ENCODE measurements at places on chromosomes 5 and 9.

- DNase-seq = no peak
Measured at GRCh38 chr5:15885156-15885555, 294.4 kb downstream of the MARCHF11 start.

DNA sequence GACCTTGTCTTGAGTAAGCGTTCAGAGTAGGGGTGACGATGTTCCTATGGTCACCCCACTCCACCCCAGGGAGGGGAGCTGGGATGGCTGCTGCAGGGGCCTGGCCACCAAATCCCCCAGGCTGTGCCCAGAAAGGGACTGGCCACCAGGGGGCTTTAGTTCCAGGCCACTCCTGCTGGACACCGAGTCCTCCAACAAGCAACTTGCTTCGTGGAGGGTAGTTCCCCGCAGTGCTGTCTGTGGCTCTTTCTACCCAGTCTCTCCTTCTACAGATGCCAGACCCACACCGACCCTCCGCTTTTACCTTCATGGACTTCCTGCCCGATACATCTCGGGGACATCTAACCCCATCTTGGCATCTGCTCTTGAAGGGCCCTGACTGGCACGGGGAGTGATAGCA, 35.7 kb upstream of the GABRP start:
- DNase-seq = no peak

DNA sequence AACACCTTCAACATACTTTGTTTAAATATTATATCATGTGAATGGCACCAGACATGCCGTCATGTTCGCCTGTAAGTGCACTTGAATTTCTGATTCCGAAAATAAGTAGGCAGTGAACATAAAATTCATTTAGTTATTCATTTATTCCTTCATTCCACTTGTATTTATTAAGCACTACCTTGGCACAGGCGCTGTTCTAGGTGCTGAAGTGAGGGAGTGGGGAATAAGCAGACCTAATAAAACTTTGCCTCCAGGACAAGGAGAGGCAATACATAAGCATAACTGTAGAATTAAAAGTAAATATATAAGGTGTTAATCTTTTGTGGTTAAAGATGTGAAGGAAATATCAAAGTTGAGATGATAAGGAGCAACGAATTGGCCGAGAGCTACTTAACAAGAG, 297.4 kb downstream of the TENT4A start:
- no peak for DNase-seq

GRCh38 chr9:121529237-121529987, 29.8 kb upstream of the GGTA1 start:
- no peak for DNase-seq

GRCh38 chr5:172541773-172542136, 87.4 kb upstream of the SH3PXD2B start:
- DNase-seq = no peak

- peak; percentile 3 for DNase-seq
Measured at GRCh38 chr9:19441730-19442129, 32.9 kb downstream of the ACER2 start.

DNA sequence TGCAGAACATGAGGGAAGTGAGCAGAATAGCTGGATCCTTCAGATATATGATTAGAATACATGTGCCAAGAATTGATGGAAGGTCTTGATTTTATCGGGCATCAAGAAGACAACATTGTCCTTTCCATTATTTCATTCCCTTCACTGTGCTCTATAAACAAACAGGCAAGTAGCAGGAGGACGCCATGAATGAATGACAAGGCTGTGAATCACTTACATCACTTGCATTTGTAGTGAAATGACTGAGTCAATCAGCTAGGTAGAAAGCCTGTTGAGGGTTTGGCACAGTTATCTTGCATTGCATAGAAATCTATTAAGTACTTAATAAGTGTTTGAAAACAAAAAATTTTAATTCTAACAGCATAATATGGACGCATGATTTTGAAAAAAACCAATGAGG, 548.8 kb upstream of the IZUMO3 start:
- no peak for DNase-seq

DNA sequence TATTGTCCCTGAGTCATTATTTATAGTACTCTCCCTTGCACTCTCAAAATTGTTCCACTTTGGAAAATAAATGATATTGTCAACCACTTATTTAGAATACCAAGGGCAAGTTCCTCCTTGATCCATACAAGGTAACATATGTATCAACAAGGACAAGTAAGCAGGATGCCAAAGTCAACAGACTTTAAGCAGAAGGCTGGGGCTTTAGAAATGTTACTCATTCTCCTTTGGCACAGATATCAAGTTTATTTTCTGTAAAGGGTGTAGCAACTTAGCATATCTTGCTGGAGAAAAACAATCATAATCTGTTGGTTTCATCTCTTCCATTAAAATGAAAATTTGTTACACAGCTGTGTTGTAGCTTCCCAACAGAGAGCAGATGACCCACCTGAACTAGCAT, 248.7 kb upstream of the SLC30A5 start:
- DNase-seq = no peak

DNA sequence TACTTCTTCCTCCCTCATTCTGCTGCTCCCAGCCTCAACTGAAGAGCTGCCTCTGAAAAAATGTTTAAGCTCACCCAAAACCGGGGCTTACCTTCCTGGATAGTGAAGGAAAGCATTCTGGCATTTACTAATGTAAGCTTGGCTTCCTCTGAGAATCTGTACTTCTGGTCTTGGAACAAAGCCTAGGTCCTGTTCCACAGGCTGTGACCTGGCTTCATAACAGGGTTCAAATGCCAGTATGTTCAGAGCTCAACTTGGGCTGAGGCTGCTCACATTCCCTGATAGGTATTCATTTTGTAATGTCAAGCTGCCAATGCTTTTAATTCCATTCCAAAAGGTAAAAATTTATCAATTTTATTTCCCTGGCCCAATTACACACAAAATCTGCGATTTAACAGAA, 411.7 kb upstream of the KCNN2 start:
- no peak for DNase-seq

DNA sequence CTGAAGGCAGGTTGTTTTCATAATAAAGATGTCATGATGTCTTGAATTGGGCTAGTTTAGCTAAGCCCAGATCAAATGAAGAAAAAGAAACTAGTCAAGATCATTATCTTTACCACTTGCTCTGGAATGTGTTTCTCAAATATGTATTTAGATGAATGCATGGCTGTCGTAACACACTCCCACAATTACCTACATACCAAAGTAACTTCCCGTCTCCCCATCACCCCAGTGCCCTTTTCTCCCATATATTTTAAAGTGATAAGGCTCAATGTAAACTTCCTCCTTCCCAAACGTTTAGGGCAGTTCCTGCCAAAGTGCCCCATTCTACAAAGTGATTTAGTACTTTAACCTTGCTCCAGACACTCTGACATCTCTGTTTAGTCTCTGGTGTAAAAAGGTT, 61.4 kb downstream of the SLC1A3 start:
- no peak for DNase-seq

GRCh38 chr9:99663856-99664255, 157.8 kb upstream of the NR4A3 start:
- no peak for DNase-seq

DNA sequence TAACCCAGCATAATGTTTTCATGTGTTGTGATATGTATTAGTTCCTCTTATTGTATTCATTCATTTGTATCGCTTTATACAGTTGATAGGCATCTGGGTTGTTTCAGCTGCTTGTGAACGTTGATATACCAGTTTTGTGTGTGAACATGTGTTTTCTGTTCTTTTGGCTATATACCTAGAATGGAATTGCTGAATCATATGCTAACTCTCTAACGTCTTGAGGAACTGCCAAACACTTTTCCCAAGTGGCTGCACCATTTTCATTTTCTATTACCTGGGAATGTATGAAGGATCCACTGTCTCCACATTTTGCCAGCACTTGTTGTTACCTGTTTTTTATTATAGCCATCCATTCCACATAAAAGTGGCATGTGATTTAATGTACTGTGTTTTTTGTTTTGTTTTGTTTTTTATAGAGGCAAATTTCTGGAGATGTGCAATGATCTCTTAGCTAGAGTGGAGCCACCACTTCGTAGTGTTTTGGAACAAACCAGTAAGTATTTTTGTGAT, 34.6 kb downstream of the HSPA4 start:
- DNase-seq = no peak

DNA sequence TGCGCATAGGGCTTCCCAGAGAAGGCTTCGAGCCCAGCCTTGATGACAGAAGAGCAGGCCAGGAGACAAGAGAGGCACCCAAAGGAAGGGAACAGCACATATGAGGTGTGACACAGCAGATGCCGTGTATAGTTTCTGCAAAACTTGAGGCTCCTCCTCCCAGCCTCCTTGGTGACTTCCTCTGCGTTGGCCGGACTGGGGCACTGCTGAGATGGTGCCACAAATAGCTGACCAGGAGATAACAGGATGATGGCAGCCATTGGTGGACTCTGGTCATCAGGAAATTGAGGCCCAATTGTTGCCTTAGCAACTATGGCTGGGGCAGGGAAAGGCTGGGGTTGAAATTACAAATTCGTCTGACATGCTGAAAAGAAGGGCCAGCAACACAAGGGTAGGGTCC, 4.8 kb upstream of the ZNF79 start:
- no peak for DNase-seq

DNA sequence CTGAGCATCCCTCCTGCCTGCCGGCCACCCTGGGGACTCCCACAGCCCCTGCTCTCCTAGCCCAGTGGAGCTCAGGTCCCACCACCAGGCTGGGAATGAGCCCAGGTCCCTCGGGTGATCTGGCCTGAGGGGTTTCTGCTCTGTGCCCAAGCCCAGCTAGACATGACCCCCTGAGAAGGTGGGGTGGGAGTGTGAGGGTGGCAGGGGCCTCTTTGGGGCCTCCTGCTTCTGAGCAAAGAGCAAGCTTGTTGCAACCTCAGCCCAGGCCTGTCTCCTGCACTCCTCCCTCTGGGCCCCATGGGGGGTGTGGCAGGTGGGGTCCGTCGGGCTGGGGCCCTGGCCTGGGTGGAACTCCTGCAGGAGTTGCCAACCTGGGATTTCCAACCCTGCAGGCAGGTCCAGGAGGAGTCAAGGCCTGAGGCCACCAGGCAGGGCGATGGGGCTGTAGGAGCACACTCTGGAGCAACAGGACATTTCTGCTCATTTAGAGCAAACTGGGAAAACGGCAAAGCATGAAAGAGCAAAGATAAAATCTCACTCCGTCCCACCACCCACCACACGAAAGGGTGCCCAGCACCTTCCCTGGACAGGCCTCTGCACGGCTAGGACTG, 11.4 kb upstream of the NRARP start:
- no peak for DNase-seq

DNA sequence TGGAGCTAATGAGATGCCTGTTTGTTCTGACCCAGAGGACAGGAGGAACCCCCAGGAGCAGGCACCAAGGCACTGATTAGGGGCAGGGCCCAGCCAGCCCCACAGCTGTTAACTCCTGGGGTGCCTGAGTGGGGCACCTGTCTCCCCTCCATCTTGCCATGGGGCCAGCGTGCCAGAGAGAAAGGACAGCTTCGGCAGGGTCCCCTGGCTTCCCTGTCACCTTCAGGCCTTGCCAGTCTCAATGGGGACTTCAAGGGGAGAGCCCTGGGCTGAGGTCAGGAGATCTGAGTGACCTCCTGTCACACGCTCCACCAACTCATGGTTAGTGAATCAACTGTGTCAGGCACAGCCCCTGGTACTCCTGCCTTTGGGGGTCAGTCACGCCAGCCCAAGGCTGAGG, 152.7 kb upstream of the MVB12B start:
- DNase-seq = no peak

DNA sequence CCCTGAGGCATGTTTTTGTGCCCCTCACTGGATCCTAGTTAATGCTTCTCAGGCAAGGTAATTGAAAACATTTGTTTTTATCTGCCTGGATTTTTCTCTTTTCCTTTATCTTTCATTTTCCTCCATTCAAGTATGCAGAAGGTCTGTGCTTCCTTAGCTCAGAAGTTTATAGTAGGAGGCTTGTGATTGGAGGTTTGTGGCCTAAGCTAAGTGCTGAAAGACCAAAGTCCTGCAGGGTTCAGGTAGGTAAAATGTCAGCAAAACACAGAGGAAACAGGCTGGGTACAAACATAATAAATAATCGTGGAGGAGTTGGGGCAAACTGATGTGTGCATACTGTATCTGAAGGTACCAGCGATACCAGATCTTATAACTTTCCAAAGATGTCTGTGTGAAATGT, 230.9 kb upstream of the KLF4 start:
- no peak for DNase-seq

DNA sequence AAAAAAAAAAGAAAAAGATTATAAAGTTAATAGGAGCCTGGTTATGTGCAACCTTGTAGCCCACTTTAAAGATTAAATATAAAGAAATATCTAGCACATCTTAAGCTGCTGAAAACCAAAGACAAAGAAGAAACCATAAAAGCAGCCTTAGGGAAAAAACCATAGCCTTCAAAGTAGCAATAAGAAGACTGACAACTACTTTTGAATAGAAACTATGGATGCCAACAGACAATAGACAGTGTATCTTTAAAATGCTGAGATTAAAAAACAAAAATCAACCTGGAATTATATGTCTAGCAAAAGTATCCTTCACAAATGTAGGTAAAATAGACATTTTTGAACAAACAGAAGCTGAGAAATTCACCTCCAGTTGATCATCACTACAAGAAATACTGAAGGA, 3.4 kb upstream of the KIF12 start:
- DNase-seq = no peak

DNA sequence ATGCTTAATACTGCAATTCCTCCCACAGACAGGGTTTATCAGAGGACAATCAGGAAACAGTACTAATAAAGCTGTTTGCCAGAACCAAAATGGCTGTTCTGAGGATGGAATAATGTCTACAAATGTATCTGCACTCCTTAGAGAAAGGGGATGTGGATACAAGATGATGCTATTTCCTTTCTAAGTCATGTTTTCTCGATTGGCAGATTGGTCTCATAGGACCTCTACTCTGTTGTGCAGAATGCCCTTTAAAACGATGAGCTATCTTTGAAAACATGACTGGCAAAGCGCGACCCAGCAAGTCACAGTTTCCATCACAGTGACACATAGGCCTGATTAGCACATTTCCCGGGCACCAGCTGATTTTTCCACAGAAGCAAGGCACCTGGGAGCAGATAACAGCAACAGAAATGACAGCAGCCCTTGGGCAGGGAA, 54.0 kb downstream of the AOPEP start:
- DNase-seq = no peak

GRCh38 chr9:81844131-81844567, 84.1 kb upstream of the SPATA31D4 start:
- no peak for DNase-seq

- no peak for DNase-seq
Measured at GRCh38 chr5:131279204-131279603, 15.4 kb downstream of the CDC42SE2 start.

DNA sequence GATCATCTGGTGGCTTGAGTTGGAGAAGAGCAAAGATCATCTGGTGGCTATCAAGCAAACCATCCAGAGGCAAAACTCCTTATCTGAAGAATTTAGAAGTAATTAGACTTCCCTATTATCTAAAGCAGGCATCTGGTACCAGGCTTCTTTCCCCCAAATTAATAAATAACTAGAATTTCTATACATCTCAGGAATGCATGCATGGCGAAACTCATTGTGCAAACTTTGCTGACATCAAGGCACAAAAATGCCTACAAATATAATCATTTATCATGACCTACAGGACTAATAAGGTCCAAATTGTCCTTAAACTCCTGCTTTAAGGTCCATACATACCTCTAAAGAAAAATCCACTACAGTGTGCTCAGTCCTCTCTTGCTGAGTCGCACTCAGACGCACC, 6.0 kb downstream of the OR13D1 start:
- no peak for DNase-seq

GRCh38 chr5:16722097-16722495, 105.3 kb upstream of the RETREG1 start:
- DNase-seq = no peak
